Germinal center (tissue), 1 donor: ENCODE measurements at places on chromosomes 5 and 9.
A peak's percentile ranks its signal among the peaks of the same experiment; 100 is the strongest.

DNA sequence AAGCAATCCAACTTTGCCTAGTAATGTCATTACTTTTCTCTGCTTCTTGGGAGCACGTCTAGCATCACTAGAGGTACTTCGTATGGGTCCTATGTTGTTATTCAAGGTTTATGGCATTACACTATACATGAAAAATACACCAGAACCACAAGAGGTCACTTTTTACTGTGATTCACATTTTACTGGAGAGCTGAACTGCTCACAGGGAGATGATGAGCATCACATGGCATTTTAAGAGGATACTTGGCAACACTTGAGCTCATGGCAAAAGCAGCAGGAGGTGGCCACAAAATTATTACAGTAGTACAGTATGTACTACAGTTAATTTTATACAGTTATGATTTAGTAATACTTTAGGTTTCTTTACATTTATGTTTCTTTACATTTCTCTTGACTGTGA lies 223.4 kb downstream of the PARP8 start:
- no peak for DNase-seq

DNA sequence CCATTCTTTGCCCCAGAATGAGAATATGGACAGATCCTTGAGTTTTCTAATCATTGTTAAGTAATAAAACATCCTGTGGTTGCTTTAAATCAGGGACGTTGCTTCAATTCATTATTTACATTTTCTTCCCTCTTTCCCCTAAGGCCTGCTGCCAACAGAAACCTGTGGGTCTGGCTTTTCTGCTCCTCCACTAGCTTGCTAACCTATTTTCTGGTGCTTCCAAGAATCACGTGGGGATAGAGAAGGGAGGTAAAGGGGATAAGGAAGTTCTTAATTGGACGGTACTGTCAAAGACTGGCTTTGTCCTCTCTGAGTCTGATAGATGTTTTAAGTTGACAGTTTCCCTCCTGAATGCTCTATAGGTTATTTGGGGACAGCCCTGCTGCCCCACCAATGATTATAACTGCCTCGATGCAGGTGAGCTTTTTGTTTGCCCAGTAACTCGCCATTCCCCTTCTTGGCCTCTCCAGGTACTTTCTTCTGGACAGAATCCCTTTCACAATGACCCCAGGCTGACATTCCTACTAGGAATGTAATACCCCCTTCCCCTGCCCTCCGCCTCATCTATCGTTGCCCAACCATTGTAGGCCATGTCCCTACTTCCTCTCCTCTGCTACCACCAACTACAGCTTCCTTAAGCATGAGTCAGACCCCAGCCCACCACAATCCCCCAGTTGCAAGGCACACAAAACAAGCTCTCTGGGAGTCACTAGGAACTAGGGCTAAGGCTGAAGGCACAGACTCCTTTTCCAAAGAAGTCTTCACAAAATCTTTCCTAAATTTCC lies 19.9 kb upstream of the CPEB4 start:
- DNase-seq, result no peak

DNA sequence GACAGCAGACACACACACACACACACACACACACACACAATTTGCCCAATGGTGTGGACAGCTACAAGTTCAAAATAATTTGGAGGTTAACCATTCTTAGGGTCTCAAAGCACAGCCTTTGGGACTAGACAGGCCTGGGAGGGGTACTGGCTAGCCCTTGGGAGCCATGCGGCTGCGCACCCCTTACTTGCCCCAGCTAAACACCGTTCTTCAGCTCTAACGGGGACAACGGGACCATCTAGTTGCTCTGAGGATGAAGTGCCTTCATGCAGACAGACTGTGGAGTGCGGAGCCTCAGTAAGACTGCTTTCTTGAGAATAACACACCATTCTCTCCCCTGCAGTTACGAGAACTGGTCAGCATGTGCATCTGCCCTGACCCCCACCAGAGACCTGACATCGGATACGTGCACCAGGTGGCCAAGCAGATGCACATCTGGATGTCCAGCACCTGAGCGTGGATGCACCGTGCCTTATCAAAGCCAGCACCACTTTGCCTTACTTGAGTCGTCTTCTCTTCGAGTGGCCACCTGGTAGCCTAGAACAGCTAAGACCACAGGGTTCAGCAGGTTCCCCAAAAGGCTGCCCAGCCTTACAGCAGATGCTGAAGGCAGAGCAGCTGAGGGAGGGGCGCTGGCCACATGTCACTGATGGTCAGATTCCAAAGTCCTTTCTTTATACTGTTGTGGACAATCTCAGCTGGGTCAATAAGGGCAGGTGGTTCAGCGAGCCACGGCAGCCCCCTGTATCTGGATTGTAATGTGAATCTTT lies 64.6 kb downstream of the PSMB7 start:
- no peak for DNase-seq

- no peak for DNase-seq
Observed at GRCh38 chr5:2744485-2744884, 7.0 kb downstream of the IRX2 start.

DNA sequence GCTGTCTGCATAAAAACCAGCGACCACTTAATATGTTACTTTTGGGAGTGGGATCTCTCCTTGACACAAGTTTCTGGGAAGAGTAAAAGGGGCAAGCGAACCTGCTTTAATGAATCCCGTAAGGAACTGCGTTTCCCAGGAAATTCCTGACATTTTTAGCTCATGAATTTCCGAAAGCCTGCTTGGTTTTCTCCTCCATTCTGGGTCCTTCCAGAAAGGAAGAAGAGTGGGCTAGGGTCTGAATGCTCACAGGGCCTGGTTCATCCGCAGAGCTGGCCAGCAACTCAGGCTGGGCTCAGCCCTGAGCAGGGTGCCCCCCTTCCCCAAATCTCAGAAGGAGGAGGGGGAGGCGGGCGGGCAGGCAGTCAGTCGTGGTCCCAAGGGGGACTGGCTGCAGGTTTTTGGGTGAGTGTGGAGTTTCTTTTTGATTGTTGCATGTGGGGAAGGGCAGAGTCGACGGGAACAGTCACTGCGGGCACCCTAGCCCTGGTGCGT lies 1.2 kb upstream of the PURA start:
- no peak for DNase-seq

- DNase-seq, result no peak
Observed at GRCh38 chr9:118094387-118094786, 390.2 kb downstream of the TLR4 start.

DNA sequence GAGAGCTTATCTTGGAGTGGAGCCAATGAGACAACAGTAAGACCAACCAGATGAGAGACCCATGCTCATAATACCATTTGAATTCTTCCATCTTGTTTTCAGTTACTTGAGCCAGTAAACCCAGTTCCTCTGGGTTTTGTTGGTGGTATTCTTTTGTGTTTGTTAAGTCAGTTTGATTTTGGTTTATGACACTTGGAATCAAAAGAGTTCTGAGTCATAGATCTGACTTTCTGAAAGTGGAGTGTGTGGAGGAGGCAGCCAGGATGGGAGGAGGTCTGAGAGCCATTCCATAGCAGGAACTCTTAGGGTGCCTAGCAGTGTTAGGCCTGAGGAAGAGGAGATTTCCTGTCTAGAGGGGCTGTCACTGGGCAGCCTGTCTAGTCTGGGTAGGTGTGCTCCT lies 24.6 kb upstream of the PANK3 start:
- DNase-seq, result no peak

DNA sequence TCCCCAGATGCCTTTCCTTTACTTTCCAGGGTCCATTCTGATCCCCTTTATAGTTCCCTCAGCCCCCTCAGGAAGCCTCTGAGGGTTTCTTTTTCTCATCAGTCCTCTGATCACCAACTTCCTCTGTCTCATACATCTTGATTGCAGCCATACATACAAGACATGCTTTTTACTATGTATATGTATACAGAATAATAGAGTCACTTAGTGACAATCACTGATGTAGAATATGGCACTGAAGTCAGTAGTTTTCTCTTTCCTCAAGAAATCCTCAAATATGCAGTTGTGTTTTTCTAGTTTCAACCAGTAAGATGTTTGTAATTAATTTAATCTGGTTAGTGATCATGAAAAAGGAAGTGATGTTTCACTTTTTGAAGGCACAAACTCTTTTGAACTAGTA lies 364.1 kb downstream of the MAN2A1 start:
- no peak for DNase-seq

- no peak for DNase-seq
Observed at GRCh38 chr5:9841516-9842170, 211.5 kb upstream of the TAS2R1 start.

DNA sequence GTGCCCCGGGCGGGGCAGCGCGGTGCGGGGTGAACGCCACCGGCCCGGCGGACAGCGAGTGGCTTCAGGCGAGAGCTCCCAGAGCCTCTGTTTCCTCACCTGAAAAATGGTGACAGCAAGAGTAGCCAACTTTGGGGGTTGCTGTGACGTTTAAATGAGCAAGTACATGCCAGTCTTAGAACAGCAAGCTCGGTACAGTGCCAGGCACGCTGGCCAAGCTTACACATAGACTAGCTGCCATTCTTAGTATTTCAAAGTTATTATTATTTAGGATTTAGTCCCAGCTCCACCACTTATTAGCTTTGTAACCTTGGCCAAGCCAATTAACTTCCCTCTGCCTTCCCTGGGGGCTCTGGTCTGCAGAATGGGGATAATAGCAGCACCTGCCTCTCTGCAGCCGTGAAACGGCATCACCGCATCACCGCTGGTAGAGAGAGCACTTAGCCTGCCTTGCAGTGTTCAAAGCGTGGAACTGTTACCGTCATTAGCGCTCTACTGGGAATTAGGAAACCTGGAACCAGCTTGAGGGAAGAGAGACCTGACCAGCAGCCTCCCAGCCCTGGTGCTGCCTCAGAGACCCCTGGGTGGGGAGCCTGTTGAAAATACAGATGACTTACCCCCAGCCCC lies at the start of gene C9orf50:
TSS of gene C9orf50 (minus strand) at position 433 of the 627 bp plus-strand sequence. CDS start 527 bp downstream, outside the sequence.
- no peak for DNase-seq

DNA sequence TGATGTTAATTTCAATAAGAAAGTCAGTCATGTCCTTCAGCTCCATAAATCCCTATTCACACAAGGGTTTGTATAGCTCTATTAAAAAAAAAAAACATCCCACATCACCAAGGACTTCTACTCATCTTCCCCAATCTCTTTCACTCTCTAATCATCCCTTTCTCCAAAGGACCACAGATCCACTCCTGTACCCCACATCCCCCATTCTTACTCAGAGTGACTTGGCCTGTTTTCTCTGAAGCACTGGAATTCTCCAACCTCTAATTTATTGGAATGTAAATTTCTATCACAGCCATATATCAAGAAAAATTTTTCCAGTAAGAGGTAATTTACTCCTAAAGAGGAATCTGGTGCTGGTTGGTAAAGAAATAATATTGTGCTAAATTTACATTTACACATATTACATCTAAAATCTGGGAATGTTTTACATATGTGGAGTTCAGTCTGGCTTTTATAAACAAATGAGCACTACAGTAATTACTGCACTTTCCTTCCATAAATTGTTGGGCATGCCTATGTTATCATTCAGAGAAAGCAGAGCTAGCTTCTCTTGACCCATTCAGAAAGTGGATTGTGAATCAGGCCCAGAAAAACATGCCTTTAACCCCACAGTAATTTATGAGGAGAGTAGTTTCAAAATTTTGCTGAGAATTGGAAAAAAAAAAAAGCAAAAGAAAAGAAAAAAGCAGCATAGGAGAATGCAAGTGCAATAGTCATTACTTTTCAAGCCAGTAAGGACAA lies 399.5 kb upstream of the TNC start:
- DNase-seq, result no peak

DNA sequence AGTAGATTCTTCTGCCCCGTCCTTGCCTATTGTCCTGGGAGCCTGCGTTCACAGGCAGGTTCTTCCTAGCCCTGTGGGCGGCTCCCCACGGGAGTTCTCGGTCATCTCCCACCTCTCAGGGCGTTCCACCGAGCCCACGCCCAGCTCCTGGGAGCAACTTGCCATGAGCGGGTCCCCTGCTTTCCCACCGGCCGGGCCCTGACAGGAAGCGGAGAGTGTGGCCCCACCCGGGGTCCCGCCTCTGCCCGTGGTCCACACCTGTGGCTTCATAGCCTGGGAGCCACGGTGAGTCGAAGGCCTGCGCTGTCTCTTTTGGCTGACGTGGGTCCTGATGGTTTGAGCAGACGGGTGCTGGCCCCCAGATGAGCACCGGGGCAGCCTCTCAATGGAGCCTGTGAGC lies 43.2 kb downstream of the KCNT1 start:
- no peak for DNase-seq

DNA sequence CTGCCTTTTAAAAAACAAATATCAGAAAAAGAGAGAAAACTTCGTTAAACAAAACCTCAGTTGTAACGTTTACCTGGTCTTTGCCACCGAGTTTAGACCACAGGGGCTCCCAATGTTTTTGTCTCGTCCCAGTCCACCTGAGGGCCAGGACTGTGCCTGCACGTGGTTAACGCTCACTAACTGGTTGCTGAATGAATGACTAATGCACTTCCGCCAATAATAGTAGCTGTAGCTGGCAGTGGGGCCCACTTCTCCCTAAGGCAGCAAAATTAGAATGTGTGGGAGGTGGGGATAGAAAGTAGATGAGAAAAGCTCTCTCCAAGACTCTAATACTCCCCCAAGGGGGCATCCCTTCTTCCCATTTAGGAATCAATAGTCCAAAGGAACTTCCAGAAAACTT lies 29.1 kb upstream of the MED27 start:
- no peak for DNase-seq

GRCh38 chr9:20592673-20593072 lies 29.6 kb downstream of the MLLT3 start:
- DNase-seq, result no peak

DNA sequence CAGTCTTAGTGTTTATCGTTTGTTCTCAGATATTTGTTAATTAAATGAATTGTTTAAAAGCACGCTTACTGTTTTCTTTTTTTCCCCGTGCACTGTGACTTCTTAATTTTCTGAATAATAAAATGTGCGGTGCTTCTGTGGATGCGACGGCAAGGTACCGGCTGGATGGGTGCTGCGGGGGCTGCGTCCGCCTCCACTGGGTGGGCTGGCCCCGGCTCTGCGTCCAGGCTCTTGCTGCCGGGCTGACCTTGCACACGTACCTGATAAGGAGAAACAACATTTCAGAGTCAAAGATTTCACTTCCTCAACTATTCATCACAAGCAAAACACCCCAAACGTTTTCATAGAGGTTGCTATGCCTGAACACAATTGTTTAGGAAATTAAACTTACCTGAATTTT lies 404.0 kb upstream of the IRX1 start:
- DNase-seq, result no peak

DNA sequence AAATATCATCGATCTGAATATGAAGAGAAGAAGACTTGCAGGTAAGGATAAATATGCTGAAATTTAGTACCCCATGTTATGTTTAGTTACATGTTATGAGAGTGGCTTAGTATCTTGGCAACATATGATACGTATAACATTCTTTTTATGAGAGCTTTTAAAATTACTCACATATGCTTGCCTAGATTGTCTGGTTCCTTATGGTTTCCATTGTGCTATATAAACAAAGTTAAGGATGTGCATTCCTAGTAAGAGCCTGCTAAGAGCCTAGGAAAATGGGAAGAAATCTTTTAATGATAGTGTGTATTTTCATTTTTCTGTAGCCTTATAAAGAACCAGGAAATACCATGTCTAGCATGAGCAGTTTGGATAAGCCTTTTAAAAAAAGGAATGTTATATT lies 112.0 kb upstream of the KCNN2 start:
- DNase-seq, result no peak

- peak; percentile 16 for DNase-seq
Observed at GRCh38 chr9:90141723-90142122, 500.9 kb downstream of the DIRAS2 start.
